Chondrocyte (in vitro differentiated cells): ENCODE measurements at places on chromosomes 6 and 20.

- no peak for DNase-seq
- H3K36me3 ChIP-seq = no peaks in the 10 kb centered on the region
- peaks cover 3% of the 10 kb centered on the region for H3K27me3 ChIP-seq
- no peak overlapping the region for H3K4me3 ChIP-seq
- no peak overlapping the region for H3K27ac ChIP-seq
- H3K4me1 ChIP-seq = no peaks in the 10 kb centered on the region
Measured at GRCh38 chr20:53148771-53149147, 176.6 kb downstream of the TSHZ2 start.

DNA sequence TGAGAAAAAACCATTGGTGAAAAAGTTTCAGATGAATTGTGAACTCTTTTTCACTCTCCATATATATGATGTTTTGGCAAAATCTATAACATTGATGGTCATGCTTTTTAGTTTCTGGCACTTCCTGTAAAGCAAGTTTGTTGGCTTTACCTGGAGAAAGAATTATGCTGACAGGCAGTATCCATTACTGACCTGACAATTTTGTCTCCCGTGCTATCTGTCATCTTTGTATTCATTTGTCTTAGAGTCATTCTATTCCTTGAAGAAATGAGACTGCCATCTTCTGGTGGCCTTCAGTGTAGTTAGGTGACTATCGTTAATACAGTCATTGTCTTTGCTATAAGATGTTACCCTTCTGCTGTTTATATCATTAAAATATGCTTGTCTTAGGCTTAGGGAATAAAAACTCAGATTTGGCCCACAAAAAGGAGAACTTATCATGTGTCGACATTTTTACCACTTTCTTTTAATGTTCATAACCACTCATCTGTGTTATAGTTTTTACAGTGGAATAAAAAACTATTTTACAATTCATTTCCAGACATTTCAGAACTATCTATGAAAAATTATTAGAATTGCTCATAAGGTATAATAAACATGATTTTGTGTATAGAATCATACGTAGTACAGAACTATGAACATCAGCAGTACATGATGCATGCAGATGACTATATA lies 707.0 kb downstream of the EPM2A start:
- H3K4me3 ChIP-seq = no peak overlapping the region
- H3K4me1 ChIP-seq = peaks cover 19% of the 10 kb centered on the region
- no peak for DNase-seq

DNA sequence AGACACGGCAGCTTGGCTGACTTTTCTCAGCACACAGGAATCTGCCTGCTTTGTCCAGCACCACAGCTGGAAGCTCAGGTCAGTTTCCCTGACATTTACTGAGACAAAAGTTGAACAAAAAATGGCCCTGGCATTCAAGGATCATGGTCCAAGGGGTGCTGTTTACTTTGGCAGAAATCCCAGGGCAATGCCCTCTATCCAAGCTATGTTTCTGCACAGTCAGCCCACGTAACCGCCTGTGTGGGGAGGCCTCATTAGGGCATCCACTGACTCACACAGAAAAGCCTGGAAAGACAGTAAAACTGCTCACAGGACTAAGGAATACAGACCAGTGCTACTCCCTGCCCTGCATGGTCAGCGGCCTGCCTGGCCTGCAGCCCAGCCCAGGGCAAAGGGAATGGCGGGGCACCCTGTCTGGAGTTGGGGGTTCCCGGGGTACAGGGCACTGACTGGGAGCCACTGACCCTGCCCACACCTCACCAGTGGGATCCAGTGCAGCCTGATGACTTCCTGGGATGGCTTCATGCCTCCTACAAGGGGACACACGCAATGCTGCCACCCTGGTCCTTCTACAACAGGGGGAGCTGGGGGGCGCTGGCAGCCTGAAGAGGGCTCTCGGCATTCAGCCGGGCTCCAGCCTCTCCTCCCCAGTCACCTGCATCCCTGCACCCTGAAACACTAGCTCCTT lies 77.1 kb downstream of the NINL start:
- no peak overlapping the region for H3K4me3 ChIP-seq
- H3K36me3 ChIP-seq = peaks cover 39% of the 10 kb centered on the region
- peaks cover 22% of the 10 kb centered on the region for H3K4me1 ChIP-seq
- H3K27ac ChIP-seq = peak overlapping the region; percentile 90
- no peak for DNase-seq

DNA sequence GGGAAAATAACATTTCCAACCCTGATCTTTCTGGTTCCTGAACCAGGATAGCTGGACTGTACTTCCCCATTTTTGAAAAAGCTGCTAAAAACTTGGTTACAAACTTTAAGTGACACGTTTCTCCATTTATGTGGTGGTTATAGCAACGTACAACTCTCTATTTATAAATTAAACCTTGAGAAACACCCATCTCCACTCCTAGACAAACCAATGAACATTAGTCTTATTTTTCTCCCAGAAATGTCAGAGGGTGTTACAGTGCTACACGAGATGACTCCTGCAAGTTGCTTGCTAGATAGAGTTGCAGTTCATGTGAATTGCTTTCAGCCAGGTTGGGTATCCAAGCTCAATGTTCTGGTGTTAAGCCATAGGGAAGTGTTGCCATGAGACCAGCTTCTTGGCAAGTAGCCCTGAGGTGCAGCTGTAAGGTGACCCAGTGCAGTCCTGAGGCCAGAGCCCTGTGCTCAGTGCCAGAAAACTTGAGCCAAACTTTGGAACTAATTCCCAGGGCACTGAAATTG lies 51.3 kb upstream of the REV3L start:
- DNase-seq = no peak
- no peaks in the 10 kb centered on the region for H3K36me3 ChIP-seq
- H3K4me1 ChIP-seq = peaks cover 19% of the 10 kb centered on the region
- no peak overlapping the region for H3K27ac ChIP-seq
- H3K27me3 ChIP-seq = no peaks in the 10 kb centered on the region

DNA sequence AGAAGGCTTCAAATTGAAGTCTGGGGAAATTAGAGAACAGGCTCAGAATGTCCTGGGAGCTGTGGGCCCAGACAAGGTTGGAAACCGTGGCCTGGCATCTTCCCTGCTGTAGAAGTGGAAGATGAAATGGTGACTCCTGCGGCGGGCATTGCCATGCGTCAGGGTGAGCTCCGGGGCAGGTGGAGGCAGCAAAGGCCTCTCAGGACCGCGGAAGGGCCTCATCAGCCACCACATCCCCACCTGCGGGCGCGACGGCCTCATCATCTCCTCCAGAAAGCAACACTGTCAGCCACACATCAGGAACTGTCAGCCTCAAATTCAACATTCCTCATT lies 161.7 kb downstream of the SYNDIG1 start:
- H3K36me3 ChIP-seq = no peaks in the 10 kb centered on the region
- no peak overlapping the region for H3K27ac ChIP-seq
- no peak overlapping the region for H3K4me3 ChIP-seq
- no peak for DNase-seq
- H3K4me1 ChIP-seq = peaks cover 17% of the 10 kb centered on the region
